ENCODE measurements at places on chromosomes 3 and 15.

DNA sequence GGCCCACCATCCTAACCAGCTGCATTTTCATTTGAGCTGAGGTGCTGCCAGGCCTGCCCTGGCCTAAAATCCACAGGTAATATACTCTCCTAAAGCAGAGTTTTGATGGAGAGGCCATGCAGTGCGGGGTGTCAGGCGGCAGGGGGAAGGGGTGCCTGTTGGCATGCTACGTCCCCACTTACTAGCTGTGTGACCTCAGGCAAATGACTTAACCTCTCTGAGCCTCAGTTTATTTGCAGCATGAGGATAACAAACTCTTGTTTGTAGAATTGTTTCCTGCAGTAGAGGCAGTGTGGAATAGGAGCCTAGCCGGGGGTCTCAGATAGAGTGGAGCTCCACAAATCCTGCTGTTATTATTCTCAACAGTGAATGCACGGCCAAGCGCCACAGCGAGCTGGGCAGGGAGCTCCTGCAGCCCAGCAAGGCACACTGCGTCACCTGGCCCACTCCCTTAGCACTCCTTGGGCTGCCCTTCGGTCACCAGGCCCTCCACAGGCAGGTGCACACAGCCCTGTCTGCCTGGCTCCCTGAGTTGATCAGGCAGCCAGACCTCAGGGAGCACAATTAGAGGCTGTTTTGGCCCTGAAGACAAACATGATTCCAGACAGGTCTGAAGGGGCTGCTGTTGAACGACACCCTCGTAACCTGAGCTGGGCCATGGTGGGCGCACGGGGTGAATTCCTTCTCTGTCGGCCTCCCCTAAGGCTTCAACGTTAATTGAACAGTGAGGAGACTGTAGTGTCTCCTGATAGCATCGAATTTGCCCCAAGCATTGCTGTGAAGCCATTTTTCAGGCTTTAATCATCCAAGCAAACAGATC is 248.8 kb upstream of the LYSMD4 start:
- DNase-seq = no peak

DNA sequence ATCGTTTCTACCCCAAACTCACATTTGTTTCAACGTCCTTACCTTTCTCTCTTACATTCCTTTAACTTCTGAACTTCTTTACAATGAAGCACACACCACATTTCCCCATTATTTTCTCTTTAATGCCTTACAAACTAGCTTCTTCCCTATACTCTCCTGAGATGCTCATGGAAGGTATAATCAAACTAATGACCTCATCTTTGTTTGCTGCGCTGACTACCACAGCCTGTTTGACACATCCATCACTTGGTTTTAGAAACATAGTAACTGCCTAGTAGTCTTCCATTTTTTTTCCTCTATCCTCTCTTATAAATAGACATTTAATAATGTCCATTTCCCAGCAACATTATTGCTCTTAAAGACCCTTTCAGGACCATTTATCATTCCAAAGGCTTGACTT is 230.5 kb upstream of the LRTM1 start:
- no peak for DNase-seq

- no peak for DNase-seq
Observed at GRCh38 chr3:189160519-189161309, 11.1 kb upstream of the TPRG1 start.

DNA sequence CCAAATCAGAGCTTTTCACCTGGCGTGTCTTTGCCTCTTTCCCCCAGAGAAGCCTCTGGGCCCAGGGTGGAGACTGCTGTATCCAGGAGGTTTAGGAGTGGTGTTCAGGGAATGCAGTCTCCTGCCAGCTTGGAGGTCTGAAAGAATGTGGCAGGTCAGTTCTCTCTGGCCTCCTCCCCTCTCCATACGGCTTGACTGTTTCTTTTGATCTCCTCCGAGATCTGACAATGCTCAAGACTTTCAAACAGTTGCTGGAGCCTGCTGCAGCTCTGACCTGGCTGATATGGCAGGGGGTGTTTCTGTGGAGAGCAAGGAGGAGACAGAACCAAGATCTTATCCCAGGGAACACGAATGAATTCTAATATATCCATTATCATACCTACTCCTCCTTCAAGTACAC is 24.7 kb upstream of the TM4SF4 start:
- DNase-seq = no peak

DNA sequence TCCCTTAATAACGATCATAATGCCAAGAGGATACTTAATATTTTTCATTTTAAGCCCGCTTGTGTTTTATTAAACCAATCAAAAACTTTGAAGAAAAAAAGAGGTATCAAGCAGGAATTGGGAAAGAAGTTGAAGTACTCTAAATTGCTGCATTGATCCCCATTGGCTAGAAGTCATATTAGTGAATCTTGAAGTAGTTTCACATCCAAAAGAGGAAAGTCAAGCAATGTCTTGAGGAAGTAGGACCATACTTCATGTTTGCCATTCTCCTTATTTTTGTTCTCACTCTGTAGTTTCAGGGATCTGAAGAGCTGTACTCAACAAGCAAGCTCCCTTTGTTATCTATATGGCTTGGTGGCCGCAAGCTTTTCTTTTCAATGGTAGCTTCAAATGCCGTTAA is 2.2 kb downstream of the SCAANT1 start:
- no peak for DNase-seq

GRCh38 chr15:72585476-72586058 is 68.9 kb upstream of the GOLGA6B start:
- DNase-seq = no peak

GRCh38 chr15:41577863-41578735 is 19.1 kb downstream of the TYRO3 start:
- no peak for DNase-seq

DNA sequence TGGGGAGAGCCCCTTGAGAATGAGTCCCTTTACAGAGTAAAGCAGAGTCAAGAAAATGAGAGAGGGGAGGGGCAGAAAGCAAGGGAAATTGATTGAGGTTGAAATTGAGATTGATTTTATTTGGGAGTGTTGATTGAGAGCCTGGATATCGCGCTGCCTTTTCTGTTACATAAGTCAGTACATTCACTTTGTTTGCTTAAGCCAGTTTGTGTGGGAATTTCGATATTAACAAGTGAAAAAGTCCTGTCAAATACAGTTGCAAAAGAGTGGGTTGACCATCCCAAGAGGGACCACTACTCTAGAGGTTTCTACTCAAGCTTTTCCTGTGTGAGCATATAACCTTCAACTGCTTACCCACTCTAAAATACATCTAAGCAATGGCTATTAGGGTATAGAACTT is 331.4 kb upstream of the AZI2 start:
- DNase-seq = no peak

DNA sequence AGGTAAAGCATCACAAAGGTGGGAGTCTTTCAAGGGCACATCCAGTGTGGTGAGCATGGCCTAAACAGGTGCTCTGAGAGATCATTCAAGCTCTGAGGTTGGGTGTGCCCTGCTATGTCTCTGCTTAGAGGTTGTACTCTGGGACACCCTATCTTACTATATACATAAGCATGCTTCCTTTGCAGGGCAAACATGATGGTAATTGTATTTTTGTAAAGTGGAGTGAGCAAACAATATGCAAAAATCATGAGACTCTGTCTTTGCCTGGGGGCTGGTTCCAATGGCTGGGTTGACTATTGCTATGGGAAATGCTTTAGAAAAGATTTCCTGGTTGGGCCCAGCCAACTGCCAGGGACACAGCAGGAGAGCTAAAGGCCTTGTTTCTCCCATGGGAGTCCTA is 315.1 kb upstream of the TLE3 start:
- DNase-seq = no peak

GRCh38 chr3:70982284-70982683 is 601.2 kb downstream of the FOXP1 start:
- no peak for DNase-seq

DNA sequence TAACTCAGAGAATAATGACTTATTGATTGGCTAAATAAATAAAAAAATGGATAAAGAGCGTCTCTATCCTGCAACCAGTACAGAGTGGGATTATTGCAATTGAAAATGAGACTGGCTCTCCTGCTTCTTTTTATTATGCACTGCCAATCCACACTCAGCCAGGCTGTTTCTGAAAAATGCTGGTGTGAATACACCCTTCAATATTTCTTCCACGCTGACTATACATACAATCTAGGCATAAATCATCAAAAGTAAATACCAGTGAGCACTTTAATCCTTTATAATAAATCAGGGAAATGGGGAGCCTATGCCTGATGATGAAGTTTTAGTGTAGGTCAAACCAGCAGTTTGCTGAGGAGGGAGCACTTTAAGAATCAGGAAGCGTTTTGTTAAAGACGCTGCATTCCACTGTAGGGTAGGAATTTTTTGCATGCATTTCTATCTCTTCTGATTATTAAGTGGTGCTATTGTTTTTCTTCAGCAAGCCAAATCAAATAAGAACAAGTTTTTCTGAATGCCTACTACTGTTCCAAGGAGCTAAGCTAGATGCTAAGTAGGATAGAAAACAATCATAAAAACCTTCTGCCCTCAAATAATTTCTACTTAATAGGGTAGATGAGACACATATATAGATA is 781.5 kb downstream of the TBL1XR1 start:
- DNase-seq = no peak

GRCh38 chr3:108588601-108589000 is 637 bp downstream of the CIP2A start:
- no peak for DNase-seq

DNA sequence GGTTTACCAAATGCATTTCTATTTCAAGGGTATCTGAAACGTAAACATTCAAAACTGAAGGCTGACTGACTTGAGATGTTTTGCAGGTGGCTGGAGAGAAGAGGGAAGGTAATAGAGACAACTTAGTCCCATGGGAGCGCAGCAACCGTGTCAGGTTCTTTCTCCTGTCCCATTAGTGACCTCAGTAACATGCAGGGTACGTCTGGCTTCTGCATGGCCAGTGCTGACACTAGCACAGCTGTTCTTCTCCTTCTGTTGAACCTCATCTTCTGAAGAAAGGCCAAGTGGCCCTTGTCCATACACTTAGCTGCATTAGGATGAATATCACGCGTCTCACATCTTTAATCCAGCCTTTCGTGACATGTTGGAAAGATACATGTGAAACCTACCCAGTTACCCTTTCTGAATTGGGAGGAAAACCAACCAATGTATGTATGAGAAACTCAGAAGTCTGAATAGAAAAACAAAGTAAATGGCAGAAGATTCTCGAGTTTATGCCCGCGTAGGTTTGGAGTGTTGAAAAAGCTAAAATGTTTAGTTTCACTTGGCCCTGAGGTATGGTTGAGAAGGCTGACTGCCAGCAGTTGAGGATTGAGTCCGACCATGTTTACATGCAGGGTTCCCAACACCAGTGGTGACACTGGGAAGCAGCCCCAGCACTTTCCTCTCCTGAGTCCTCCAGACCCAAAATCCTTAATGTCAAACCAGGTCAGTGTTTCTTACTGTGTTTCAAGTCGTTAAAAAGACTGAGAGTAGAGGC is 10.3 kb downstream of the NCBP2 start:
- DNase-seq = no peak

DNA sequence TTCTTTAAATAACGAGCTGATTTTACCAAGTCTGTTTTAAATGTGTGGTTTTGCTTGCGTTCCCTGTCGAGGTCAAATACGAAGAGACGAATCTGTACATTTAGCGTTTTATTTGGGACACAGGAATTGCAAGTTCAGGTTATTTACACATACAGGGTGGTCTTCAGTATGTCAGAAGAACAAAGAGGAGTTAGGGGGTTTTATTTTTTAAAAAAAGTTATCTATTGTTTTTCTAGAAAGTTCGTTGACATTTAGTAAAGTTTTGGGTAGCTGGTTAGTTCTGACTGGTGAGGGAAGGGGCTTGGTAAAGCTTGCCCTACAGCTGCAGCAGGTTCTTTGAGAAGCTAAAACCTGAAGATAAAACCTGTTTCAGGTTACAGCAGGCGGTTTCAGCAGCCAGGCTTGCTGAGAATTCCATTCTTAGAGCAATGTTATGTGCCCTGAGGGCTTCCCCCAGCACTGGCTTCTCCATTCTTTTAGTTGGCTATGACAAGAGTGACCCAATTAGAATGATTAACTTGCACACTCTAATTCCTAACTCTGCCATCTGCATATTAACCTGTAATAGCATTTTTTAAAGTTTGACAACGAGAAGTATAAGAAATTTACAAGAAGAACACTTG is 815 bp upstream of the ZNF280D start:
- no peak for DNase-seq

DNA sequence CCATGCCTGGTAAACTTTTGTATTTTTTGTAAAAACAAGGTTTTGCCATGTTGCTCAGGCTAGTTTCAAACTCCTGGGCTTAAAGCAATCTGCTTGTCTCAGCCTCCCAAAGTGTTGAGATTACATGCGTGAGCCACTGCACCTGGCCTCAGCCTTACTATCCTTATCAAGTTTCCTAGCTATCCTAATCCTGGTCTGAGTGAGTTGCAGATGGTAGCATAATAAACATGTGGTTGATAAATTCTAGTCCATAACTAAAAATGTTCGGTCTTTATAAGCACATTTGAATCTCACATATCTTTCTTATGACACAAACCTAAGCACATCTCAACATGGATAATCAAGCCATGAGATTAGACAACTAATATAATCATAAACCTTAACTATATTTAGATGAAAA is 18.5 kb downstream of the NPHP3 start:
- no peak for DNase-seq

GRCh38 chr3:107994956-107995715 is 95.7 kb downstream of the CD47 start:
- DNase-seq = no peak

DNA sequence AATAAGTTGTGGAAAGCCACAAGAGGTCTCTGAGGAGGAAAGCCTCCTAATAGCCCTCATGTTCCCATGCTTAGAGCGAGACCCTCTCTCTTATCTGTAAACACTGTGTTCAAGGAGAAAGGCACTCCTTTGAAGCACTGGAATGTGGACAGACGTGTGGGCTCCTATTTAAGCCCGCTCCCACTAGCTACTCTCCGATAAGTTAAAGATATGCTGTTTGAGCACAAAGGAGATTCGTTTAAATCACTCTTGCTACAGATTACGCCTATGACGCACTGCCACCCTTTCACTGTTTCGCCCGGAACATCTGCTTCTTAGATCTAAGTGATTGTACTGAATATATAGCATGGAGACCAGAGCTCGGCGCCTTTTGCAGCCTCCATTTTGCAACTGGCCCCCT is 57.8 kb upstream of the FAM3D start:
- no peak for DNase-seq

DNA sequence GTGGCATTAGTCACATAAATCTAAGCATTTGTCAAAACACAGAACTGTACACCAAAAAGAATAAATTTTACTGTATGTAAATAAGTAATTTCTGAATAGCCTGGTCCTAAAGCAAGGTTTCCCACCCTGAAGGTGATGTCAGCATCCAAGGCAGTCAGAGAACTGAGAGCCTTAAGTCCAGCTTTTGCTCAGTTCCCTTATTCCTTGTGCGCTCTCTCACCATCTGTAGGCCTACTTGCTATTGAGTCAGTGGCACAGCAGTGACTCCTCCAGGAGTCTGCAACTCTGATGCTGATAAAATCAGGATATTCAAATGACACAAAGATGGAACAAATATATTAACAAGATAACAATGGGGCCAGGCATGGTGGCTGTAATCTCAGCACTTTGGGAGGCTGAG is 22.3 kb downstream of the VPS39 start:
- DNase-seq = no peak

- no peak for DNase-seq
Observed at GRCh38 chr3:99938270-99938911, 120.7 kb downstream of the CMSS1 start.
